ENCODE measurements at places on chromosomes 3 and 15.

DNA sequence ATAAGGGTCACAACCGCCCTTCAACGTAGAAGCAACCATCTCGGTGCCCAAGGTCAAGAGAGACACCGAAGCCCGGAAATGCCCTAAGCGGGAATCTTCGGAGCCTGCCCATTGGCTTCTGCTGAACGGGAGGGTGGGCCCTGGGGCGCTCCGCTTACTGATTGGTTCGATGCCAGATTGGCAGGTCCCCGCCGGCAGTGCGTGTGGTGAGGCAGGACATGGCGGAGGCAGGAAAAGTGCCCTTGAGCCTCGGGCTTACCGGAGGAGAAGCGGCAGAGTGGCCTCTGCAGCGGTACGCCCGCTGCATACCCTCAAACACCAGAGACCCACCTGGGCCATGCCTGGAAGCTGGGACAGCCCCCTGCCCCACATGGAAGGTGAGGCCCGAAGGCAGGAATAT lies at the start of gene REC114:
REC114 (plus strand) TSS at position 197 of the 400 bp plus-strand sequence; CDS start at position 219, 22 bp downstream.
- no peak for DNase-seq

- no peak for DNase-seq
Measured at GRCh38 chr15:39392469-39393047, 188.3 kb upstream of the THBS1 start.

- no peak for DNase-seq
Measured at GRCh38 chr15:69443032-69443611, 9.5 kb upstream of the RPLP1 start.

DNA sequence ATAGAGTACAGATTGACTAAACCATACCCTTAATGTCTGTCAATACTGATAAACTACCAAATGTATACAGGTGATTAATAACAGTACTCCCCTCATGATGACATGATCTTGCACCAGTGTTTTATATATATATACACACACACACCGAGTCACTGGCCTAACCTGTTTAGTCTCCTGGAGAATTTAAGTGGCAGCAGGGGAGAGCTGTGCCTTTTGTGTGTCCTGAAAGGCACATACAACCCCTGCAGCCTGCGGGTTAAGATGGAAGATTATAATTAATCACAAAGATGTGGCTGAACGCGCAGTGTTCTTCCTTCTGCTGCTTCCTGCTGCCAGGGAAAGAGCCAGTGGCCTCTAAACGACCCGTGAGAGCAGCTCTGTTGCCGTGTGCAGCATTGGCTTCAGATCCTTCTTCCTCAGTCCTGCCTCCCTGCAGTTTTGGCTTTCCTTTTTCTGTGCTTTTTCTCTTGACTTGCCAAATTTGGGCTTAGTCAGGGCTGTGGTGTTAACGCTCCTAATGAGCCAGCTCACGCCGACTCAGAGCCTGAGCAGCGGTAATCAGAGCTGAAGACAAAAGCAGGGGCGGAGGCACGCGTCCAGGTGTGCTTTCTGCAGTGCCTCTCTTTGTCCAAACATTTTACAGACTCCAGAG lies 42.5 kb upstream of the UBE3A start:
- DNase-seq: no peak

GRCh38 chr15:62841269-62841628 lies 201.3 kb upstream of the TPM1 start:
- no peak for DNase-seq

DNA sequence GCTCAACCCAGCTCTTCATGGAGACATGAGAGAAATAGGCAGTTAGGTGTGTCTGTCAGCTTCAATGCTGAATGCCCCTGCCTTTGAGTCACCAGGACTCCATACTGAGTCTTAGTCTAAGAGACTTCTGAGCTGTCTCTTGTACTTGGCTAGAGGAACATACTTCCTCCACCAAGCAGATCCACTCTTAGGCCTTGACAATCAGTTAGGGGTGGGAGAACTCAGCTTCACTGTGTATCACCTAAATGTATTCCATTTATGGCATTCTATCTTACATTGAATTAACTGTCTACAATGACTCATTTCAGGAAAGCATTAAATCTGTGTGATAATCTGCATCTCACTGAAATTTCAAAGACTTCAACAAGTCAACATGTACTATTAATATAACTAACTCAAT lies 66.0 kb downstream of the STAC start:
- DNase-seq: no peak

- DNase-seq: peak; percentile 48
Measured at GRCh38 chr15:36161771-36162212, 417.6 kb upstream of the CDIN1 start.

GRCh38 chr3:39415983-39416382 lies 9.5 kb downstream of the RPSA start:
- DNase-seq: no peak

GRCh38 chr15:95549168-95549738 lies 781.2 kb upstream of the NR2F2 start:
- DNase-seq: no peak

DNA sequence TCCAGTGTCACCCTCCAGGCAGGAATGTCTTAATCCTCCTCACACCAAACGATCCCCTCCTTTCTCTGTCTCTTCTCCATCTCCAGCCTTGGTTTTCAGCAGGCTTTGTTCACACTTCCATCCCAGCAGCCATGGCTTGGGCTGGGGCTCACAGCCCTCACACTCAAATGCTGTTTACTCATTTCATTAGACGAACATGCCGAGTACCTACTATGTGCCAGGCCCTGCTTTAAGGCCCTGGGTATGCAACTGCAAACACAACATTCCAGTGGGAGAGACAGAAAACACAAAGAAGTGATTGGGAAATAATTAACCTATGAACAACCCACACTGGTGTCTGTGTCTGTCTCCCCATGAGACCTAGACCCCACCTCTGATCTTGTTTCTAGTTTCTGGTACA lies 43.9 kb downstream of the LYZL4 start:
- no peak for DNase-seq

GRCh38 chr3:32709346-32709745 lies 24.4 kb downstream of the CNOT10 start:
- DNase-seq: no peak

DNA sequence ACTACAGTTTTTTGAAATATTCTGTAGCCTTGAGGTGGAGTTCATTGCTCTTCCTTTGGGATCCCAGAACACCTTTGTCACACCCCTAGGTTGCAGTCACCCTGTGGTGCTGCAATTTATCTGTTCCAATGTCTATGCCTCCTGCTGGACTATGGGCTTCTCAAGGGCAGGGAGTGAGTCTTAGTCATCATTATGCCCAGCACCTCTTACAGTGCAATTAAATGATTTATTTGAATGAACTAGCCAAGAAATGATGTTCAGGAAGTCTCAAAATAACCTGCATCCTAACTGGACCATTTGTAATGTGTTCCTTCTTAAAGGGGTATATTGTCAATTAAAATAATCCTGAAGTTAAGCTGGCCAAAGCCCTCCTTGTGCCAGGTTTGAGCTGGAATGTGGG lies 28.5 kb downstream of the SHC4 start:
- DNase-seq: no peak

DNA sequence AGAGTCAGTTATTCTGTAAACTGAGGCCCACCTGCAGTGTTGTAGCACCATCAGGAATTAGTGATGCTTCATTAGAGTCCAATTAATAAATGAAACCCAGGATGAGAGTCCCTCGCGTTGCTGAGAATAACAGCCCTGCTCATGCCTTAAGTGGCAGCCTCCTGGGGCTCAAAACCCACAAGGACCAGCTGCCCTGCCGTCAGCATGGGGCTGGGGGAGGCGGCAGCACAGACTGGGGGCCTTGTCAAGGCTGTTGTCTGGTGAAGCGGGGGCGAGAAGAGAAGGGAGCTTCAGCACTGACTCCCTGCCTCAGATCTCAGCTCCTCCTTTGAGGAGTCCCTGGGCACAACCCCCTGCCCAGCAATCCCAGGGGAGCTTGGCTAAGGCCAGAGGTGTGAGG lies 21.0 kb downstream of the CCDC33 start:
- DNase-seq: no peak

DNA sequence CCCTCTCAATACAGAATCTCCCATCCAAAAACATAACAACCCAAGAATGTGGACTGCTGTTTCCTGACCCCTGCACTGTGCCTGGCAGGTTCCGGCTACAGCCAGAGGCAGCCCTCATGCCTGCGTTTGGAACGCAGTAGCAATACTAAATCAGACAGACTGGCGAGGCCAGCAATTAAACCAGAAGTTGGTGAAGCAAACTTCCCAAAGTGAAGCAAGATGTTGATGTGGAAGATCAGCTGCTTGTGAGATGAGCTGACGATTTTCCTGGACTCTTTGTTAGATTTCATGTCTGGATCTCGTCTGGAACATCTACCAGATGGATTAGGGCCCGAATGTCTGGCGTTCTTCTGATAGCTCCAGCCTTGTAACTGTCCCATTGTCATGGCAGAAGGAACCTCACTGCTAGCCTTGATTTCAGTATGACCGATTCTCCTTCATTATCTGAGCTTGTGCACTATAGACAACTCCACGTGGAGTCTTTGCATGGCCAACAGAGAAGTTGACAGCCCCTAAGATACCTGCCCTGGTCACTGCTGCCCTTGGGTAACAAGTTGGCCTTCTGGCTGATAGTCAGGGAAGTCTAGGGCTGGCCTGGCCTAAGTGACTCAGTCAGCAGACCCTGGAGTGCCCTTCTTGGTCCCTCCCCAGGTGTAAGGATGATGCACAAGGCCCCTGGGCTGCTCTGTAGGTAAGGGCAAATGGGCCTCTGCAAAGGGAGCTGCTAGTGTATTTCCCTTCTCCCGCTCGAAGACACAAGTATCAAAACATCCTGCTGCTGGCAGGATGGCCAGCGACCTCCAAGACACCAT lies 126.5 kb downstream of the ADAMTS17 start:
- no peak for DNase-seq

DNA sequence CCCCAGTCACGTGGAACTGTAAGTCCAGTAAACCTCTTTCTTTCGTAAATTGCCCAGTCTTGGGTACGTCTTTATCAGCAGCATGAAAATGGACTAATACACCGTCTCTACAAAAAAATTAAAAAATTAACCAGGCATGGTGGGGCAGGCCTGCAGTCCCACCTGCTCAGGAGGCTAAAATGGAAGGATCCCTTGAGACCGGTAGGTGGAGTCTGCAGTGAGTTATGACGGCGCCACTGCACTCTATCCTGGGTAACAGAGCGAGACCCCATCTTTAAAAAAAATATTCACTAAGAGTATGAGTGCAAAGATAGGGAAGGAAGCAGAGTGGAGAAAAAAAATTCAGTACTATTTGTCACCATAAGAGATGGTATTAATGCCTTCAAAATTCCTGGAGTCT lies 25.6 kb downstream of the SEC11A start:
- no peak for DNase-seq

DNA sequence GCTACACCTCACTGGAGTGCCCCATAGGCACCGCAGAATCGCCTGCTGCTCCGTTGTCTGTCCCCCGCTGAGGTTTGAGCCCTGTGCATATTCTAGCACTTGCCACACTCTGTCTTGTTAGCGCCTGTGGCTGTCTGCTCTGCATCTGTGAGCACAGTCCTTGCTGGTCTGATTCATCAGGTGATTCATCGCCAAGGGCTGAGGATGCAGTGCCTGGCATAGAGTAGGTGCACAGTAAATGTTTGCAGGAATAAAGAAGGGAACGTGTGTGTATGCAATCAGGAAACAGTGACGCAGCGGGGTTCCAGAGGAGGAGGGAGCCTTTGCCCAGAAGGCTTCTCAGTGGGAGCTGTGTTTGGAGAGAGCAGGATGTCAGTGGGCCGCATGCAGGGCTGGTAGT lies 124.0 kb upstream of the PLXNA1 start:
- no peak for DNase-seq

DNA sequence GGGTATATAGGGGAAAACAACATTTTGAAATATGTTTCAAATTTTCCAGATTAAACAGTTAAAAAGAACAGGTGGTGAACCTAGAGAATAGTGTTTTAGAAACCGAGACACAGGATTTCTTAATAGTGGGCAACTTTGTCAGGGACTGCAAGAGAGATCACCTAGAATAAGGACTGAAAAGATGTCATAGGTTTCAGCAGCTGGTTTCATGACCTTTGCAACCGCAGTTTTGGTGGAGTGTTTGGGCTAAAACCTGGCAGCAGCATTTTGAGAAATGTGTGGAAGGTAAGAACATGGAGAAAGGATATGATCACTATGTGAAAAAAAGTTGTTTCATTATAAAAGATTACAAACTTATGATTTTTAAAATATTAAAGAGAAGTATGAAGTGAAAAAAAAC lies 34.9 kb downstream of the PRKCI start:
- no peak for DNase-seq

GRCh38 chr3:64853456-64853855 lies 165.7 kb upstream of the ADAMTS9 start:
- no peak for DNase-seq

GRCh38 chr15:77414789-77415442 lies 5.0 kb downstream of the PEAK1 start:
- no peak for DNase-seq

DNA sequence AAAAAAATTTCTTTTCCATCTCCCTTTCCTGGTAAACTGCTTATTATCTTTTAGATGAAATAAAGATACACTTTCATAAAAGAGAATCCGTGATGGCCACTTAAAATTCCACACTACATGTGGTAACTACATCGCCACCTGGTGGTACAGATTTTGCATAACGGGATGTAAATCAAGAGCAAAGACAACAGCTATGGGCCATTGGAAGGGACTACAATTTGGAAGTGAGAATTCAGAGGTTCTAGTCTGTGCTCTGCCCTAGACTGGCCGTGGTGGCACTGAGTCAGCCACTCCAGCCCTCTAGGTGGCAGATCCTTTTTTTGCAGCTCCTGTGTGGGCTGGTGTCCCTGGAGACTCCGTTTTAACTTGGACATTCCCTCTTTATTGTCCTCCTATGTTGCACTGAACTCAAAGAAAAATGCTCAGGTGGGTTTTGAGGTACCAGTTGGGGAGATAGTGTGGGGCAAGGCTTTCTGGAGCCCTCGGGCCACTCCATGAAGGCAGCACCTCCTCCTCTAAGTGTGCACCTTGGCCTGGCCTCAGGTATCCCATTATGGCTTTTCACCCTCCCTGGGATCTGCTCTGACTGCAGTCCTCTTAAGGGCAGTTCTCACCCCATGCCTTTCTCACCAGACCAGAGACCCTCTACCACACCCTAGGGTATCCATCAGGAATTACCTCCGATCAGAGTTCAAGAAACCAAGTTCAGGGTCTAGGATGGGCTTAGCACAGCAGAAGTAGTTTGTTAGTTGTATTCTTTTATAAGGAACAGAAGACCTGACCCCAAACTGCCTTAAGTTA lies 54.9 kb downstream of the SPSB4 start:
- peak; percentile 71 for DNase-seq

Data from right forelimb (tissue), 1 donor.